ENCODE measurements at places on chromosomes 3 and 15. TPM values are rescaled to one million over a fixed set of nuclear protein-coding genes. Genes with fewer than 3 reads are reported as not detected.

Gene SEMA6D
- not detected for total RNA-seq

GRCh38 chr3:33798113-33798417, 365 bp upstream of the PDCD6IP start:
- DNase-seq = no peak

GRCh38 chr3:5423076-5423475, 235.6 kb downstream of the EDEM1 start:
- DNase-seq = no peak

Gene MESP2
- not detected for total RNA-seq

Gene PIGX
- 45.4 TPM for total RNA-seq

GRCh38 chr15:83887404-83887803, 233.5 kb downstream of the ADAMTSL3 start:
- no peak for DNase-seq

Gene FAM107A
- total RNA-seq = not detected

DNA sequence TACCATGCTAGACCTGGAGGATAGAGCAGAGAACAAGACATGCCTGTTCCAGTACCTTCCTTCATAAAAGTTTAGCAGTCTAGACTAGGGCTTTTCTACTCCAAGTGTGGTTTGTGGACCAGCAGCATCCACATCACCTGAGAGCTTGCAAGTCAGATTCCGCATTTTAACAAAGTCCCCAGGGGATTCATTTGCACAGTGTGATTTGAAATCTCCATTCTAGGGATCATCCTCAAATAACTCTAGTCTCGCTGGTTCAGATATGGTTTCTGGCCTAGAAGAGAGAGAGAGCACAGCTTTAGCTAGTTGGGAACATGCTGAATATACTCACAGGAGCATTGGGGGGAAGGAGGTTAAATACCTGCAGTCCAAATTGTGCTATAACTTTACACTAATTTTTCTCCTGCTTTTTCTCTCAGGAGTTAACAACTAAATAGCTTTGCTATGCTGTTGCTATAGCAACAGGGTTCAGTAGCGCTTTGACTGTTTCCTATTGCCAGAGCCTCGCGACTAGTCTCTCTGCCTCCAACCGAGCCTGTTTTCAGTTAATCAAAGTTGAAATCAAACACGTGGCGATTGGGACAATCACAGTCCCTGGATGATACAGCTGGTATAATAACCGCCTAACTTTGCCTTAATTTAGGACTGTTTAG, 64.0 kb upstream of the RASGRF1 start:
- no peak for DNase-seq

Gene TGFBR2
- 74.4 TPM for total RNA-seq

DNA sequence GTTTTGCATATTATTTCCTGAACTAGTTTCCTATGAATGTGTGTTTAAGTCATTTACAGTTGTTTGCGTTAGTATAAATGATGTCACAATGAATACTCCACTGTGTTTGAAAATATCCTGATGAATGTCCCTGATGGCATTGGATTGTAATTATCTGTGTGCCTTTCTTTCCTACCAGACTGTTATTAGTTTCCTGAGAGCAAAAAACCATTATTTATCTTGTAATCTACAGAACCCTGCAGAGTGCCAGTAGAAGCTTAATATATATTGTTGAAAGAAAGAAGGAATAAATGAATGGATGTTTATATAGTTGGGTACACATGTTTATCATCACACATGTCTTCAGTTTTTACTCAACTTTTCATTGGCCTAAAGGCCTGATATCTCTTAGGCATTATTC, 312.6 kb downstream of the AGBL1 start:
- no peak for DNase-seq

Gene DUOX2
- not detected for total RNA-seq

Gene CADPS
- not detected for total RNA-seq

DNA sequence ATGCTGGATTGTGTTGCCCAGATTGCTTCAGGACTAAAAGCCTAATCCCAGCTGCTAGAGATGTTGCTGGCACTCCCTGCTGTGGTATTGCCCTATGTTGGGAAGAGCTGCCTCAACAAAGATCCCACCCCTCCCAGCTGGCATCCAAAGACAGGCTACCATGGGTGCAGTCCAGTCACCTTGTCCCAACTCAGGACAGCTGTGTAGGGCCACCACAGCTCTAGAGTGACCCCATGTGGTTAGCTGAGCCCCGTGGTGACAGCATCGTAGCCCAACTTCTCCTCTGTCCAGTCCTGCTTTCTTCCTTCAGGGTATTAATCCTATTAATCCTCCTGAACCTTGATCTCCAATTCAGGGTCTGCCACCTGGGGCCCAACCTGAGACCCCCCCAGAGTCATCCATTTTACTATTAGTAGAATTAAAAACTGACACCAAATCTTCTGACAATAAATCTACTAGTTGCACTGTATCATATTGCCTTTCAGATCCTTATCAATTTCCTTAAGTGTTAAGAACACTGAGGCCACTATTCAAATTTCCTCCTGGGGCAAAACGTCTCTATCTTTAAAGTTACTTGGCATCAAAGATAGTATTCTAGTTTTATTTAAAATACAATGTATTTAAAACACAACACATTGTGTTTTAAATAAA, 83.5 kb downstream of the AQP9 start:
- DNase-seq = no peak

- no peak for DNase-seq
Observed at GRCh38 chr3:151011427-151011826, 38.9 kb upstream of the CLRN1 start.

DNA sequence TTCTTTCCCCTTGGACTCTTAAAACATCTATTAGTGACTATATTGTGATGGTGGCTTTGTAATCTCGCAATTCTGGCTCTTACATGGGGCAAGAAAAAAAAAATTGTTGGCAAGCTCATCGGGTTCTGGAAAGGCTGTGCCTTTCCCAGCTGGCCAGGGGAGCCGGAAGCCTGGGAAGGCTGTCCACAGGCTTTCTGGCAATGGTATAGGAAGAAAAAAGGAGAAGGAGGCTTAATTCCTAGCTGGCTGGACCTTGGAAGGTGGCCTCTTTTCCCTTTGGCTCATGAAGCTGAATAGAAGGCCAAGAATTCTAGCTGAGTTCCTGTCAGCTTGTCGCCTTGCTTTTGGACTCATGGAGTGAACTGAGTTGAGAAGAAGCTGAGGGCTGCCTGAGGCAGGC, 243.5 kb upstream of the SEMA6D start:
- no peak for DNase-seq

Gene C3orf49
- not detected for total RNA-seq

Gene ZIC1
- total RNA-seq = not detected

- no peak for DNase-seq
Observed at GRCh38 chr3:132625613-132626012, 28.5 kb downstream of the ACKR4 start.

DNA sequence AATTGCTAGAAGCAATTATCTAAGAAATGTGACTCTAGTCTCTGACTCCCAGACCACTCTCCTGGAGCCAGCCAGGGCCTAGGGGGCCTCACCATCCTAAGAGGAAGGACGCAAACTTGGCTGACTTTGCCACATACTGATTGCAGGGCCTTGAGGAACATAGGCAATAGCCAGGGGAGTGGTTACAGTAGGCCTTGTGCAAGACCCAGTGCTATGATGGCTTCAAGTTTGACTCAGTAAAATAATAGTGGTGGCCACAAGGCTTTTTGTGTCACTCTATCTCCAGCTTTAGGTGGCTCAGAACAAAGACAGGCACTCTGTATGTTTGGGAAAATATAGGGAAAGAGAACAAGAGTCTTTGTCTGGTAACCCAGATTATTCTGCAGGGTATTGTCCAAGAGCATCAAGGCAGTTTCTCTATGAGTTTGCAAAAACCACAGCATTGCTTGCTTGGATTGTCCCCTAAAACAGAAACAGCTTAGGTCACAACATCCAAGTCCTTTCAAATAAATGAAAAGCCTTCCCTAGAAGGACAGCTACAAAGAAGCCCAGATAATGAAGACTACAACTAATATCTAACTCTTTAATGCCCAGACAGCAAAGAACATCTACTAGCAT, 631.5 kb downstream of the PYDC2 start:
- DNase-seq = no peak

DNA sequence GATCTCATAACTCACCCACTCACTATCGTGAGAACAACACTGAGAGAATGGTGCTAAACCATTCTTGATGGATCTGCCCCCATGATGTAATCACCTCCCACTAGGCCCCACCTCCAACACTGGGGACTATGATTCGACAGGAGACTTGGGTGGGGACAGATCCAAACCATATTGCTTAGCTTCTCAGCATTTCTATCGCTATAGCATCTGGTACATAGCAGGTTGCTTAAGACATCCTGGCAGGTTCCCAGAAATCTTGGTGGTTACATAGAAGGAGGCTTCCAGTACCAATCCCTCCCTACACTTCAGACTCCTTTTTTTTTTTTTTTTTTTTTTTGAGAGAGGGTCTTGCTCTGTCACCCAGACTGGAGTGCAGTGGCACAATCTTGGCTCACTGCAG, 487.8 kb downstream of the EDEM1 start:
- no peak for DNase-seq

GRCh38 chr15:93213281-93213680, 124.3 kb upstream of the RGMA start:
- no peak for DNase-seq

DNA sequence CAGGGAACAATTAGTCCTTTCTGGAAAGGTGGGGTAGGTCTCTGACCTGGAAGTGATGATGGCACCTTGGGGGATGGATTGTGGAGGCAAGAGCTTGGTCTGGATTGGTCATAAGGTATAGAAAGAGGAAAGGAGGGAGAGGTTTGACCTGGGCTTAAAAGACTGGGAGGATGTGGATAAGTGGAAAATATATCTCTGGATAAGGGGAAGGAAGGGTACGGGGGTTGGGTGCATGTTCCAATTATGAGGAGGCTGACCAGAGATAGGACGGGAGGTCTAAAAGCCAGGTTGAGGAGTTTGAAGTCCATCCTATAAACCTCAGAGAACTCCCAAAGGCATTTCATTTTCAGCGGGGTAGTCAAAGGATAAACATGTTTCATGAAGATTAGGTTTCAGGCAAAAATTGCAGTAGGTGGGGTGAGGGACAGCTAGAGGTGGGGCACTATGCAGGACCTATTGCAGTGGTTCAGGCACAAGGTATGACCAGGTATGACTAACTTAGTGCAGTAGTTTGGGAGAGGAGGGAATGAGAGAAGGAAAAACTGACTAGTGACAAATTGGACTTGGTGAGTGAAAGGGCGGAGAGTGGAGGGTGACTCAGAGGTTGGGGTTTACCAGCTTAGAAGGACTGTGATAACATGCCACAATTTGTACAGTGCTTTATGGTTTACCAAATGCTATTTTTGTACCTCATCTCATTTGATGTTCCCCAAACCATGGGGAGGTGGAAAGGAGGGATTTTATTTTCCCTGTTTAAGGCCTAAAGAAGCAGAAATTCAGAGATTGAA, 10.7 kb downstream of the PDE8A start:
- no peak for DNase-seq

DNA sequence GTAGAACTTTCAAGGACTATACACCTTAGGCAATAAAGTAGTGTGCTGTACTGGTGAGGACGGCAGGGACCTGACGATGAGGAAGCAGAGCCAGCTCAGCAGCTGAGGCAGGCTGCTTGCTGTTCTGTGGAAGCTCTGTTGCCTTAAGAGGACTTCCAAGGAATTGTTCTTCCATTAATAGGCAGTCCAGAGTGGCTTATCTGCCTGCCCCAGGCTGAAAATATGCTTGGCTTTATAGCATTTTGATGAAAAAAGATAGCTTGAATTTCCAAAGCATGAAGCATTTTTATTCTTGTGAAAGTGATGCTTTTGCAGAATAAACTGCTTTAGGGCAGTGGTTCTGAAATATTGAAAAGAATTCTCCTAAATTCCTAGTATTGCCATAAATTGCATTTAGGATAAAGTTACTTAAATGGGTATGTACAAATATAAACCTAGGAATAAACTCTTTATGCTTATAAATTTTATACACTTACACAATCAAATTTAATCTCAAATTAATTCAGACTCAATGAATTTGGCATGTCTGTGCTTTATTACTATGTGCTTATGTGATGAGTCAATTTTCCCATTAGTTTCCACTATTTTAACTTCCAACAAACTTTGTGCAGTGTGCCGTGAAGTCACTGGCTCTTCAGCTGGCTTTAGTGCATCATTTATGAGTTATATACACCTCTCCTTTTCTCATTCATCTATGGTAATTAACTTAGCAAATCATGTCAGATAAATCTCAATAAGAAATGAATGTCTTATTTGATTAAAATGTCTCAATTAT, 231.0 kb upstream of the RASGRP1 start:
- DNase-seq = no peak

DNA sequence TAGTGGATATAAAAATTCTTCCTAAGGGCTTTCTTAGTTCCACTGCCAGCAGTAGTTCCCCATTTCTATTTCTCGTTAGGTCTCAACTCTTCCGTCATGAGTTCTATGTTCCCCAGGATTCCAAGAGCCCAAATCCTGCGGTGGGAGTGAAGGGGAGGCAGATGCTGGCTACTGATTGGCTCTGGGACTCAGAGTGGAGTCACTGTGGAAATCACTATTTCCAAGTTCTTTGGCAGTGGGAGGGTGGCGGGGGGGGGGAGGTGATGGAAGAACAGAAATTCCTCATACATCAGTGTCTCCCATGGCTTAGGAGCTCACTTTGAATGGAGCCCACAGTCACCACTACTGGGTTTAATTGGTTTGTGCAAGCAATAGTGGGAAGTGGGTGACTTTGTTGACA, 5.6 kb downstream of the CCR1 start:
- DNase-seq = no peak

DNA sequence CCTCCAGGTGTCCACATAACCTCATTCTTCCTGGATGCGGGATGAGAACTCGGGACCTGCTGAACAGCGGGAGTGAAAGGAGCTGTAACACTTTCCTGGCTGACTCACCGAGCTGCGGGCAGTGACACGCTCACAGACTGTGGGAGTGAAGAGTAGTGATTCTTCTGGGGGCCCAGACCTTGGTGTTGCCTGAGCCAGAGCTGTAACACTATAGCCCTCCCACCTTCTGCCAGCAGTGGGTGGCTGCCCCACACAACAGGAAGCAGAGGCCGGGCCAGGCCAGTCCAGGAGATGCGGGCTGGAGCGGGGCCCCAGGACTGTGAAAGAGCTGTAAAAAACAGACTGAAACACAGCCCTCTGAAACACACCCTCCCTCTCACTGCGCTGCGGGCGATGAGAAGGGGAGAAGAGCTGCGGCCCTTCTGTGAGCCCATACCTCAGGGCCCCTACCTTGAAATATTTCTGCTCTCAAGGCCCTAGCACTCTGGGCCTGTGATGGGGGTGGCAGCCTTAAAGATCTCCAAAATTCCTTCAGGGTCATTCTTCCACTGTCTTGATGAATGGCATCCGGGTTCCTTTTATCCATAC, 464.0 kb upstream of the CCDC54 start:
- no peak for DNase-seq

DNA sequence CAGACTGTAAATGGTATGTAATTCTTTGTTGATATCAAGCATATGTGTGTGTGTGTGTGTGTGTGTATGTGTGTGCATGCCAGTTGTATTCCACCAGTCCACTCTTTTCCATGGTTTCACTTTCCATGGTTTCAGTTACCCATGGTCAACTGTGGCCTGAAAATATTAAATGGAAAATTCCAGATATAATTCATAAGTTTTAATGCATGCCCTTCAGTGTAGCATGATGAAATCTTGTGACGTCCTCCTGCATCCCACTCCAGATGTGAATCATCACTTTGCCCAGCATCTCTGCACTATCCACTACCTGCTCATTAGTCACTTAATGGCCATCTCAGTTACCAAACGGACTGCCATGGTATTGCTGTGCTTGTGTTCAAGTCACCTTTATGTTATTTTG, 215.9 kb downstream of the GBE1 start:
- DNase-seq = no peak

- DNase-seq = no peak
Observed at GRCh38 chr3:196554205-196554604, 14.1 kb downstream of the WDR53 start.

- DNase-seq = peak; percentile 90
Observed at GRCh38 chr3:158570999-158571702, at the start of gene MLF1. MLF1 (plus strand) TSS chr3:158571194; CDS start chr3:158571301, 107 bp downstream.

GRCh38 chr15:98948941-98949340, 58.7 kb downstream of the PGPEP1L start:
- DNase-seq = no peak
